Left kidney (tissue), 8 donors: ENCODE measurements at places on chromosomes 6 and 20.
A peak's percentile ranks its signal among the peaks of the same experiment; 100 is the strongest.

- peak; percentile 46 for DNase-seq
Observed at GRCh38 chr6:26064619-26065257, 22.5 kb upstream of the HFE start.

DNA sequence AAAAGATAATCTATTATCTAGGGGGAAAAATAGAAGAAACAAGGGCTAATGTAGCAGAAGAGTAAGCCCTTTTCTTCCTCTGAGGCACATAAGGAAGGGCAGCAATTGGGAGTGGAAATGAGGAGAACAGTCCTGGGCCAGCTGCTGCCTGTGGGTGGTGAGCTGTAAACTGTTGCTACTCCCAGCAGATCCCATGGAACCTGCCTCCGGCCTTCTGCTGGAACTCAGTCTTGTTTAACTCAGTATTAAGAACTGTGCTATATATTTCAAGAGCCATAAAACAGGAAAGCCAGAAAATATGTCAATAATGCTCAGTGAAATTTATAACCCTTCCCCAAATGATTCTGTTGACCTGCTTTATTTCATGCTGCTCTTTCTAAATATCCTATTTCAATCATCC lies 464.2 kb downstream of the COL12A1 start:
- DNase-seq: no peak

DNA sequence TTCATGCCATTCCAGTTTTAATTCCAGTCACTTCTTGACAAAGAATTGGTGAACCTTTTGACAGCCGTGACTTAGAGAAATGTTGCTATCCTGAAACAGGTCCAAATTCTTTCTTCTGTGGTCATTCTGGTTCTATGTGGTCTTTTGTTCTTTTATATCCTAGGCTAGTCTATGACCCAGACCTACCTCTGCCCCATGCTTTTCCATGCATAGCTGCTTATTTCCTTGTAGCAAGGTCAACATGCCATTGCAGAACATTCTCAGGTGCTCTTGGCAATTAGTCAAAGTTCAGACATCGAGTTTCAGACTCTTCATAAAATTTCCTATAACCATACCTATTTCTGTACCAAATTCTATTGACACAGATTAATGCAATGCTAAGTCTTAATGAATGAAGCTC lies 202.6 kb downstream of the PLCB1 start:
- no peak for DNase-seq

DNA sequence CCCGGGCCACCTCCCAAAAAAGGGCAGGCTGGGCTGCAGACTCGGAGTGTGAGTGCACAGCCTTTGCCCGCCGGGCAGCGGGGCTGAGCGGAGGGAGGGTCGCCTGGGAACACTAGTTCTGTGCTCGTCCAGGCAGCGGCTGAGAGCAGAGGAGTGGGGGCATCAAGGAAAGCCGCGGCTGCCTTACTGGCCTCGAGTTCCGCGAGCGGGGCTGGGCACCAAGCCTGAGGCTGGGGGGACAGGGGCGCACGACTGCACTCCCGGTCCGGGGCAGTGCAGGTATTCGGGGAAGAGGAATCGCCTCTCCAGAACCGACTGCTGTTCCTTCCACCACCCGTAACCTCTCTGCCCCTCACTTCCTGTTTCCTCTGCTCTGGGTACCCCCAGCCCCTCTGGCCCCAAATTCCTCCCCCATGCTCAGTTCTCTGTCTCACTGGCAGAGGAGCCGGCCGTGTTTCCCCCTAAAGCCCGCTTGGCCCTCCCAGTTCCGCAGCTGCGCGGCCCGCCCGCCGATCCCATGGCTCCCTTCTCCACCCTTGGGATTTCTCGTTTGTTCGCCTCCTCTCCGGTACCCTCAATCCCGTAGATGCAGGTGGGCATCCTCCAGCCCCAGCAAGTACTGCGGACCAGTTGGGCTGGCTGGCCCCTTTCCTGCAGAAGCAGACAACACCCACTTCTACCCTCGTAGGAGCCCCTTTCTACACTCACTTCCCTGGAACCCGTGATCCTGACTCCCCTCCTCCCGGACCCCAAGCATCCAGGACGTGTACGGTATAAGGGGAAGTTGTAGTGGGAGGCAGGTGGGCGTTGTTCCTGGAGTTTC lies 5.1 kb downstream of the RING1 start:
- no peak for DNase-seq

GRCh38 chr20:48845721-48846306 lies 18.0 kb upstream of the PREX1 start:
- no peak for DNase-seq

GRCh38 chr6:151506761-151507160 lies 12.9 kb downstream of the CCDC170 start:
- no peak for DNase-seq

DNA sequence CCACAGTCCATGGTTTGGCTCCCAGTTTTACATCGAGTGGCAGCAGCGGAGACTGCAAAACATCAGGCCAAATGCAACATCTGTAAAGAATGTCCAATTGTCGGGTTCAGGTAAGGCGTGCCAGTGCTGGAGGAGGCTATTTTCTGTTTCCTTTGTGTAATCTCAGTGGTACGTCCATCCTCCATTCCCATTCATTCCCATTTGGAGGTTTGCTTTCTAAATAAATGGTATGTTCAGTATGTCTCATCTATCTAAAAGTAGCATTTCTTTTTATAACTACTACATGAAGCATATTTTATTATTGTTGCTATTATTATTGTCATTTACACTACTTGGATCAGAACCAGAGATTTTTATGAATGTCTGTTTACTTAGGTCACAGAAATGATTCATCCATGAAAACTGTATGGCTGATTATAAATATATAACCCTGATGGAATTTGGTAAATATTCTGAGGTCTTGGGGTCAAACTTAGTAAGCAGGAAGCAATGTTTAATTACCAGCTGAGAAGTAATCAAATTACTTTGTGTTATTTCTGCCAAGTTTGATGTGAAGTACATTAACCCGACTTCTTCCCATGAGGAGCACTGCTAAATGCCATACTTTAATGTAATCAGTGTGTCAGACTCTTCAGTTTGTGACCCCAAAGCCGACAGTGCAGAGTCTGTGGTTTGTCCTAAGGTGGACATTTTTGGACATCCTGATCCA lies 512.9 kb downstream of the UTRN start:
- no peak for DNase-seq

GRCh38 chr6:15184441-15184861 lies 61.4 kb upstream of the JARID2 start:
- no peak for DNase-seq

DNA sequence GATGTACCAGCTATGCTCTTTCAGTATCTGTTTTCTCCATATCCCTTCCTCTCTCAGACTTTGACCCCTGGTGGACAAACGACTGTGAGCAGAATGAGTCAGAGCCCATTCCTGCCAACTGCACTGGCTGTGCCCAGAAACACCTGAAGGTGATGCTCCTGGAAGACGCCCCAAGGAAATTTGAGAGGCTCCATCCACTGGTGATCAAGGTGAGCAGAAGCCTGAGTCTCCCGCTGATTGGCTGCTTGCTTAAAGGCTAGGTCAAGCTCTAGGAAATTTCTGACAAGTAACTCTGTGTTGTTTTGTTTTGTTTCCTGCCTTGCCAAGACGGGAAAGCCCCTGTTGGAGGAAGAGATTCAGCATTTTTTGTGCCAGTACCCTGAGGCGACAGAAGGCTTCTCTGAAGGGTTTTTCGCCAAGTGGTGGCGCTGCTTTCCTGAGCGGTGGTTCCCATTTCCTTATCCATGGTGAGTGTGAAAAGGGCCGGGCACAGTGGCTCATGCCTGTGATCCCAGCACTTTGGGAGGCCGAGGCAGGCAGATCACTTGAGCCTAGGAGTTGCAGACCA lies 28.6 kb downstream of the C6orf89 start:
- DNase-seq: no peak

DNA sequence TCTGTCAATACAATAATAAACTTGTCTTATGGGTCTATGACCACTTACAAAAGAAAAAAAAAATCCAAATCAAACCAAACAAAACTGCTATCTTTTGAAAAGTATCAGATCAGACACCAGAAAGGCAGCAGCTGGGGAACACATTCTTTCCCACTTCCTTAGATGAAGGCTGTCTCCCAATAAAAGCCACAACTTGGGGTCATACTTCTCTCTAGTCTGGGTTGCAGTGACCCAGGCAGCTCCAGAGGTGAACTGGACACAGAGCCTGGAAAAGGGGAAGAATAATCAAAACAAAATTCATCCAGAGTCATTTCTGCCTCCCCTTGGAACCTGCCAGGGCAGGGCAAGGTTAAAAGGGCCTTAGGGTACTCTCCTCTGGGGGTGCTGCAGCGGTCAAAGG lies 19.1 kb downstream of the ATXN1 start:
- DNase-seq: no peak

DNA sequence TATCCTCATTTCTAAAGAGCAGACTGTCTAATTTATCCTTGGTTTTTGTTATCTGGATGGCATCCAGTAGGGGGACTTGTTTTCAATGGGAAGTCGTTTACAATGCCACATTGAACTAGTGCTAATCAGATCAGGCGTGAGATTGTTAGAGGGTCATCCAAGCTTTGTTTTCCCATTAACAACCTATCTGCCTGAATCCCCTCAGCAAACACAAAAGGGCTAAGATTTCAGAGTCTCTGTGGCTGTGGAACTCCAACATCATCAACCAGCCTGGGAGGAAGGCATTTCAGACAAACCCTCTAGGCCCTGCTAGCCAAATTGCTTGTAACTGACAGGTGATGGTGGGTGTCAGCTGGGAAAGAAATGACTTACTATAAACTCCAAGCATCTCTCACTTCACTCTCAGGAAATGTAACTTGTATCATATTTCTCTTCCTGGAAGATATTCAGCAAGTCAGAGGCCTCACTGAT lies 47.7 kb downstream of the COL19A1 start:
- DNase-seq: no peak

GRCh38 chr6:41607036-41607435 lies 31.2 kb upstream of the MDFI start:
- DNase-seq: no peak

DNA sequence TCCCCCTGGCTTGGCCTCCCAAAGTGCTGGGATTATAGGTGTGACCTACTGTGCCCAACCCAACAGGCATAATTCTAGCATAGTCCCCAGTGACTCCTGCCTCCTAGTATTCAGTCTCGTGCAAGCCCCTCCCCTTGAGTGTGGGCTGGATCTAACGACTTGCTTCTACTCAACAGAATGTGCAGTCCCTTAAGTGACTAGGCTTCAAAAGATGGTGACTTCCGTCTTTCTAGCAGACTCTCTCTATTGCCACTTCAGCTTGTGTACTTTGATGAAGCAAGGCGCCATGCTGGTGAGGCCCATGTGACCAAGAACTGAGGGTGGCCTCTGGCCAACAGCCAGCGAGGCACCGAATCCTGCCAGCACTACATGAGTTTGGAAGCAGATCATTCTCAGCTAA lies 109.6 kb upstream of the TRAF3IP2 start:
- DNase-seq: no peak

DNA sequence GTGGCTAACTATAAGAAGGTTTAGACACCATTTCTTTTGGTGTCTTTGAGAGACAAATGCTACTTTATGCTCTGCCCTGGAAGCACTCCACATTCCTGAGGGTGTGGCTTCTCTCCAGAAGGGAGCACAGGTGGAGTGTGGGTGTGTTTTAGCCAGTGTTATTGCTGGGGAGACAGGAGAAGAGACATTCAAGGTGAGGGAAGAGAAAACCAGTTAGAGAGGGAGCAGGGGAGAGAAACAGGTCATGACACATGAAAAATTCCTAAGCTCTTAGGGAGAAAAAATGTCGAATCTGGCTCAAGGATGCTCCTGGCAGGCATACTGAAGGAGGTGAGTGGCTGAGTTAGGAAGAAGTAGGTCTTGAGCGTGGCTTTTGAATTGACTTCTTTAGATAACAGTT lies 292.8 kb downstream of the CLIC5 start:
- no peak for DNase-seq

DNA sequence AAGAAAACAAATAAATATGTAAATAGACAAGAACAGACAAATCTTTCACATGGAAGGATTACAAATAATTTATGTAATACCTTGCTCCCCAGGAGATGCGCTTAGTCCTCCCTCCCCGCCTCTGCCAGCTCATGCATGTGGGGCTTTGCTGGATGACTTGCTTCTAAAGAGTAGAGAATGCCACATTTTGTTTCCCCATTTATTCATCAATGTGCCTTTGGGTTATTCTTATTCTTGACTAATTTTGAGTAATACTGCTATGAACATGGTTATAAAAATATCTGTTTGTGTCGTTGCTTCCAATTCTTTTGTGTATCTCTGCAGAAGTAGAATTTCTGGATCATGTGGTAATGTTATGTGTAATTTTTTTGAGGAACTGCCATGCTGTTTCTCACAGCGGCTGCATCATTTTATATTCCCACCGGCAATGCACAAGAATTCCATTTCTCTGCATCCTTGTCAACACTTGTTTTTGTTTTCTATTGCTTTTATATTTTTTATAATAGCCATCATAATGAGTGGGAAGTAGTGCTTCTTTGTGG lies 23.8 kb upstream of the DUSP22 start:
- no peak for DNase-seq

DNA sequence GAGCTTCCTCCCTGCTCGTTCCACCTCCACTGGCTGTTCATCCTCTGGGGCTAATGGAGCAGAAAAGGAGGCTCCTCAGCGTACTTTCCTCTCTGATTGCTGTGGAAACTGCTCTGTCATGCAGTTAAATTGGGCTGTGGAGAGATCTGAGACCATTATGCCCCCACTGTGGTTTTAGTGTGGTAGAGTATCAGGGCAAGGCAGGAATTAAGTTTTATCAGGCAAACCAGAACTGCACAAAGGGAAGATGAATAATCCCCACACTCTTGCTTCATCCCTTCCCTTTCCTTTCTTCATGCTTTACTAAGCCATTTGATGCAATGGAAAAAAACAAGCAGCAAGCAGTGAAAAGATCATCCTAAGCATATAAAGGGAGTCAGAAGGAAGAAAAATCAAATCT lies 11.9 kb upstream of the ME1 start:
- DNase-seq: no peak

- DNase-seq: no peak
Observed at GRCh38 chr6:107171513-107171912, 56.2 kb upstream of the BEND3 start.

- no peak for DNase-seq
Observed at GRCh38 chr6:14108571-14109410, 8.8 kb upstream of the CD83 start.

GRCh38 chr6:12403947-12404647 lies 113.9 kb downstream of the EDN1 start:
- no peak for DNase-seq

- DNase-seq: no peak
Observed at GRCh38 chr6:122128445-122128844, 271.0 kb upstream of the HSF2 start.

DNA sequence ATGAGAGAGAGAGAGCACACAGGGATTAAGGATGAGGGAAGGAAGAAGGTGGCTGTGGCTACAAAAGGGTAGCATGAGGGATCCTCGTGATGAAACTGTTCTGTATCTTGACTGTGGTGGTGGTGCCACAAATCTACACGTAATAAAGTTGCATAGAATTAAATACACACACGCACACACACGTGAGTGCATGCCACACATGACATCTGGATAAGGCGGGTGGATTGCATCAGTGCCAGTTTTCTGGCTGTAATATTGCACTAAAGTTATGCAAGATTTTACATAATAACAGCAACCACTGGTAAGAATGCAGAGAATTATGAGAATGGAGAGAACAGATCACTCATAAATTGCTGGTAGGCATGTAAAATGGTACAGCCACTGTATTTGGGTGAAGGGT lies 16.9 kb upstream of the STK35 start:
- no peak for DNase-seq
